ENCODE measurements at places on chromosomes 7 and 10.

DNA sequence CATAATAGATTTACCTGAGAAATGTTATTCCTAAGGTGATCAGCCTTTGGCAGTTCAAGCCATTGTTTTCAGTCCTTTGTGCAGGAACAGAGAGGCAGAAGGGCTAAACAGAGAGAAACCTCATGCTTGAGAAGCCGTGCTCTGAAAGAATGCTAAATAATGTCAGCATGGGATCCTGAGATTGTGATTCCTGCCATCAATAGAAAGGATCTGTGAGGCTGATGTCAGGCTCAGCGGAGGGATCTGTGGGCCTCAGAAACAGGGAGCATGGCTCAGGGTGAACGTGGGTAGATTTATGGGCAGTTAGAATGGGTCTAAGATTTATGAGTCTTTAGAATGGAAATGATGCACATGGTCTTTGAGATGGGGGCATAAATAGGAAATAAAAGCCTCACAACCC is 439.2 kb upstream of the IGFBP3 start:
- H3K36me3 ChIP-seq = no peaks in the 10 kb centered on the region
- H3K4me1 ChIP-seq = no peaks in the 10 kb centered on the region
- H3K27me3 ChIP-seq = no peaks in the 10 kb centered on the region
- no peak overlapping the region for H3K4me3 ChIP-seq
- no peak overlapping the region for H3K27ac ChIP-seq

DNA sequence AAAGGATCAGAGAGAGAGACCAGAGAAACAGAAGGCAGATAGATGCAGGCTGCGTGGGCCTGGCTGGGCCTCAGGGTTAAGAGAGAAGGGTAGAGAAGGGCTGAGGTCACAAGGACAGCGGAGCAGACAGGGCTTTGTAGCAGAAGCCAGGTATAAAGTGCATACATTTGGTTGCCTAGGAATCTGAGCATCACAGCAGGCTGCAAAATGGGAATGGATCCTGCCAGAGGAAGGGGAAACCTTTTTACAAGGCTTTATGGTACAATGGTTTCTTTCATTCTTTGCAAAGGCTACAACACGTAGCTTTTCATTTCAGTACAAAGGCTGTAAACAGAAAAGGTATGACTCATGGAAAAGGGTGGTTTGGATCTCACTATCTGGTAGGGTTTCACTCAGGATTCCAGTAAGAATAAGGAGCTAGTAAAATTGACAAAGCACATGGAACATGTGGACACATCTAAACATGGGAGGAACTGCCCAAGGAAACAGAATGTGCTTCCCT is 275.1 kb downstream of the DOCK4 start:
- DNase-seq = no peak
- no peaks in the 10 kb centered on the region for H3K27me3 ChIP-seq
- no peaks in the 10 kb centered on the region for H3K4me1 ChIP-seq
- no peaks in the 10 kb centered on the region for H3K36me3 ChIP-seq

- H3K27me3 ChIP-seq = no peaks in the 10 kb centered on the region
- H3K27ac ChIP-seq = no peak overlapping the region
- no peak for DNase-seq
- H3K4me3 ChIP-seq = no peak overlapping the region
- no peaks in the 10 kb centered on the region for H3K4me1 ChIP-seq
- H3K36me3 ChIP-seq = no peaks in the 10 kb centered on the region
These were observed 700.8 kb upstream of the KCND2 start for GRCh38 chr7:119572132-119572531.

GRCh38 chr7:107934991-107935770 is 44.2 kb downstream of the DLD start:
- no peak for DNase-seq
- H3K27me3 ChIP-seq = no peaks in the 10 kb centered on the region
- H3K36me3 ChIP-seq = peaks cover 18% of the 10 kb centered on the region

DNA sequence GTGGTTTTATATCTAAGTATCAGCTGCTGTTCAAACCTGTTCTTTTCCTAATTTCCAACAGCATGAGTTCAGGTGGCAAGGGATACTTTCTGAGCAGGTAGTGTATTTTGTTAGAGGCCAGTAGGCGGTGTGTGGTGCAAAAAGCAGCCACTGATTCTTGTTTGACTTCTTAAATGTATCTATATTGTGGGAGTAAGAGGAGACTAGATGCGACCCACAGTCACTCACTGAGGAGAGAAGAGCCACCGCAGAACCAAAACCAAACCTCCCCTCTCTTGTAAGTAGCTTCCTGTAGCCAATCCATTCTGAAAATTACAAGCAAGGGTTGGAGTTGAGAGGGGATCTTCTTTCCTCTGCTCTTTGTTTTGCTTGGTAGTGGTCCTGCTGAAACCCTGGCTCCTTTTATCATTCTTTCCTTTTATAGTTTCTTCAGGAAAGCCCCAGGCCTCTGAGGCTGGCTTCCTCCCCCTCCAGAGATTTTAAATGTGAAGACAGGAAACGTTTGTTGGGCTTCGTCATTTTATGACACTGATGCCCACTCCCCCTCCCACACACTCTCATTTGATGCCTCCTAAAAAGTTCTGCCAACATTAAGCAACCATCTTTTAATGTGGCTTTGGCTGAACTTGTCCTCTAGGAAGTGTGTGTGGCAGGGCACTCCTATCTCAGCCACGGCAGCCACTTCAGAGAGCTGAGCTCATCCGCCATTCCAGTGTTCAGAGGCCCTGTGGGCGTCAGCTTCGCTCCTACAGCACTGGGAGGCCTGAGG is 566.0 kb downstream of the SUGCT start:
- H3K27me3 ChIP-seq = no peaks in the 10 kb centered on the region
- no peaks in the 10 kb centered on the region for H3K4me1 ChIP-seq
- H3K4me3 ChIP-seq = no peak overlapping the region
- no peaks in the 10 kb centered on the region for H3K36me3 ChIP-seq
- DNase-seq = no peak

DNA sequence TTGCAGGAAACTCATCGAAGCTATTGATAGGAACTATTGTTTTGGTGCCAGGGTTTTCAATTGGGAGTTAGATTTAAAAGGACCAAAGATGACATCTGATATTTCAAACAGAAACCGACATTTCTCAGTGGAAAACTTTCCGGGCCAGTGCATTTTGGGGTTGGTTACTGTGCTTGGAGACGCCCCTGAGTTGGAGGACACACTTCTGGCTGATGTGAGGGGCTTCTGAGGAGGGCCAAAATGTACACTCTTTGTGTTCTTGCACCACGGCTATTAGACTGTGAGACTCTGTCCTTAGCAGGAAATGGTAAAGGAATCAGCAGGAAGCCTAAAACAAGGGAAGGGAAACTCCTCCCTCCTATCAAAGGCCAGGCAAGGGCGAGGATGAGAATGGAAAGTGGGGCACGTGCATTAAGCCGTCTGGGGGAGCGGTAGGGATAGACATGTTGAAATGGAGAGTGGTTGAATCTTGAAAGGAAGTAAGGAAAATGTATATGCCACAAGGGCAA is 1.8 kb upstream of the SRGN start:
- no peak for DNase-seq
- no peaks in the 10 kb centered on the region for H3K27me3 ChIP-seq
- H3K4me1 ChIP-seq = peaks cover 41% of the 10 kb centered on the region
- H3K27ac ChIP-seq = no peak overlapping the region
- H3K36me3 ChIP-seq = no peaks in the 10 kb centered on the region

DNA sequence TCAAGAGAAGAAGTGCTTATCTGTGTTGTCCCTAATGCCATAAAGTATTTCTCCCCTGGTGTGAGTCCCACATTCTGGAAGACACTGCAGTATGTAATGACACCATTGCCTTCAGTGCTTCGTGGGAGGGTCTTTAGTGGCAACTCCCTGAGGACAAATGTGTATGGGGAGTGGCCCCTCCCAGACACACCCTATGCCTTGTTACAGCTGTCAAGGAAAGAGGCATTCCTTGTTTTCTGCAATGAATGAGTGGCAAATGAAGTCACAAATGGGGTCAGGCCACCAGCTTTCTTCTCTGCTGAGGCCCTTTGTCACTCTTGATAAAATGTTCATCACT is 183.2 kb downstream of the FGFR2 start:
- no peaks in the 10 kb centered on the region for H3K36me3 ChIP-seq
- H3K27ac ChIP-seq = no peak overlapping the region
- no peaks in the 10 kb centered on the region for H3K4me1 ChIP-seq
- H3K4me3 ChIP-seq = no peak overlapping the region

GRCh38 chr7:155322530-155322929 is 24.9 kb downstream of the INSIG1 start:
- no peaks in the 10 kb centered on the region for H3K36me3 ChIP-seq
- no peaks in the 10 kb centered on the region for H3K4me1 ChIP-seq
- H3K27me3 ChIP-seq = no peaks in the 10 kb centered on the region
- H3K27ac ChIP-seq = no peak overlapping the region
- DNase-seq = no peak
- no peak overlapping the region for H3K4me3 ChIP-seq

GRCh38 chr10:7111561-7111960 is 299.3 kb downstream of the SFMBT2 start:
- no peaks in the 10 kb centered on the region for H3K4me1 ChIP-seq
- H3K27ac ChIP-seq = no peak overlapping the region
- no peak for DNase-seq
- H3K27me3 ChIP-seq = no peaks in the 10 kb centered on the region

- H3K4me3 ChIP-seq = no peak overlapping the region
- H3K36me3 ChIP-seq = no peaks in the 10 kb centered on the region
- no peaks in the 10 kb centered on the region for H3K4me1 ChIP-seq
- no peak overlapping the region for H3K27ac ChIP-seq
These were observed 554.9 kb downstream of the TCERG1L start for GRCh38 chr10:130756651-130757050.

DNA sequence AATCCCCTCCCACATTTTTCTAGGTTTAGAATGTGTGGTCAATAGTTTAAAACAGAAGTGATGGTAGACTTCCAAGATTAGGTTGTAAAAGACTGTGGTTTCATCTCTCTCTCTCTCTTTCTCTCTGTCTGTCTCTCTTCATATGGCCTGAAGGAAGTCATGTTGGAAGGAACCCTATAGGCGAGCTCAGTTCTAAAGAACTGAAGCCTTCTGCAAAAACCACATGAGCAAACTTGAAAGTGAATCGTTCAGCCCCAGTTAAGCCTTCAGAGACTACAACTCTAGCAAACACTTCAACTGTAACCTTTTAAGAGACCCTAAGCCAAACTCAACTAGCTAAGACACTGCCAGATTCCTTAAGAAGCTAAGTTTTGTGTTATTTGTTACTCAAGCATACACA is 707.5 kb upstream of the LRRTM3 start:
- no peak overlapping the region for H3K27ac ChIP-seq
- no peaks in the 10 kb centered on the region for H3K4me1 ChIP-seq
- H3K4me3 ChIP-seq = no peak overlapping the region
- no peak for DNase-seq
- H3K36me3 ChIP-seq = no peaks in the 10 kb centered on the region

- no peak overlapping the region for H3K4me3 ChIP-seq
- no peaks in the 10 kb centered on the region for H3K27me3 ChIP-seq
- no peak overlapping the region for H3K27ac ChIP-seq
- DNase-seq = peak; percentile 37
- peaks cover 6% of the 10 kb centered on the region for H3K4me1 ChIP-seq
- H3K36me3 ChIP-seq = no peaks in the 10 kb centered on the region
These were observed 467.8 kb downstream of the ARL4A start for GRCh38 chr7:13155188-13155587.

GRCh38 chr7:115816318-115816974 is 214.1 kb downstream of the TFEC start:
- no peaks in the 10 kb centered on the region for H3K36me3 ChIP-seq
- no peak overlapping the region for H3K4me3 ChIP-seq
- no peak for DNase-seq
- H3K27me3 ChIP-seq = peaks cover 4% of the 10 kb centered on the region

DNA sequence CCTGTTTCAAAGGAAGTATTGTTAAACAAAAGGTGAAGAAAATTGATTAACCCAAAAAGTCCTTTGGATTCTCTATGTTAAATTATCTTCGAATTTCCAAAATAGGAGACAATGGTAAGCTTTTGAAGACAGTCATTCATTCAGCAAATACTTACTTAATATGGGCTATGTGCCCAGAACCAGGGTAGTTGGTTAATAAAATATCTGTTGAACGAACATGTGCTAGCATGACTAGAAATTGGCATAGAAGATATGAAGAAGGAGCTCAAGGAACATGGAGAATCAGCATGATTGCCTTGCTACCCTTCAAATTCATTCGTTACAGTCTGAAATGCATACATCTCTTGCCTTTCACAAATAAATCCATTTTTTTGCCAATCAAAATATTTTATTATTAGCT is 123.1 kb upstream of the RHEB start:
- H3K4me1 ChIP-seq = no peaks in the 10 kb centered on the region
- no peaks in the 10 kb centered on the region for H3K27me3 ChIP-seq
- no peak overlapping the region for H3K4me3 ChIP-seq
- no peak for DNase-seq
- H3K27ac ChIP-seq = no peak overlapping the region

DNA sequence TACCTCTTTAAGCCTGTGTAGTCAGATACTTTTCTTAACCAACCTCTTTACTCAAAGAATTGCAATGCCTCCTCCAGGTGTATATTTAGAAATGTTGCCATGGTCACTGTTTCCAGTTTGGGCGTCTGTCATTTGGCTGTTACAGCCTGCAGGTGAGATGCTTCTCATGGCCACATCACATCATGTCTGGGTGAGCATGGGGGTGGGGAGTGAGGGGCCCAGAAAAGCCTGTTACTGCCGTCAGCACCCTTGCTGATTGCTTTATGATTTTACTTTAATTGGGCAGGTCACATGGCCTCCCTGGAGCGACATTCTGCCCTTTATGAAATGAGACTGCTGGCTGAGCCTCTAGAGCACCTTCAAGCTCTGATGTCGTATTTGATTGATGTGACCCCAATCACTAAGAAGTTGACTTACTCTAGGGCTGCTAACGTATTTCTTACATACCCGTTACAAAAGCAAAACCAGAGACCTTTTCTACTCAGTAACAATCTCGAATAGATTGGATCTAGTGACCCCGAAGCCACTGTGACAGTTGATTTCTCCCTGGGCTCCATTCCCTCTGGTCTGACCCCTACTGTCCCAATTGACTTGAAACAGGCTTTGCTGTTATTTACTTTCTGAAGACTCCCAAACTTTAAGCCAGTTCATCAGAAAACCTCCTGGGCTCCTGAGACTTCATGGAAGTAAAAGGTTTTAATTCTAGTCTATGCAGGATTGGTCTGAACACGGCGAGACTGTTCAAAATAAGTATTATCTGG is 60.7 kb downstream of the OTUD1 start:
- no peaks in the 10 kb centered on the region for H3K36me3 ChIP-seq
- no peak overlapping the region for H3K27ac ChIP-seq
- H3K4me1 ChIP-seq = no peaks in the 10 kb centered on the region
- DNase-seq = no peak
- H3K27me3 ChIP-seq = no peaks in the 10 kb centered on the region

Data from common myeloid progenitor, CD34-positive (primary cell).